Suprapubic skin (tissue), 4 donors: ENCODE measurements at places on chromosomes 4 and X.

DNA sequence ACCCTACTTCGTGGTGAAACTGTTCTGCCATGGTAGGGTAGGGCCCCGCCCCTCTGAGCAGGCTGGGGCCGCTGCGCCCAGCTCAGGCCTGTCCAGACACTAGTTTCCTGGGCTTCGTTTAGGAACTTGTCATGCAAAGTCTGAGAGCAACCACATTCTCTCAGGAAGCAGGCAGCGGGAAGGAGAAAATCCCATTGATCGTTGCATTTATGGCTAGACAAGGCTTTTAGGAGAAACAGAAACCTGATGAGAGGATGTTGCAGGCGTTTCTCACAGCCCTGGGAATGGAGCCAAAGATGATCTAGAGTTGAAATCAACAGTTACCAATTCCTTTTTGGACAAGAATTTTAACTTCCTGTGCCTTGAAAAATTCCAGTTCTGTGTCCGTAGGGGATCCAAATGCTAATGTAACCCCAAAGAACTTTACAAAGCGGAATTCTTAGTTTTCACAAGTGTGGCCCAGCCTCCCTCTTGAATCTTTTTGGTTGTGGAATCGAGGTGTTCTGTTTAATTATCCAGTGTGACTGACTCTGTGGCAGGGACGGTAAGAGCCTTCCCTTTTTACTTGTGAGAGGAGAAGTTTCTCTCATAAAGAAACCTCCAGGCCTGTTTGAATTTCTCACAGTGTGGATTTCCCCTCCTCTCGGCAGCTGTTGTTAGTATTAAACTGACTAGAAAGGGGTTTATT, 4.5 kb upstream of the CXCL9 start:
- no peak for DNase-seq

GRCh38 chrX:31366041-31366440, 294.2 kb upstream of the FTHL17 start:
- DNase-seq, result no peak

DNA sequence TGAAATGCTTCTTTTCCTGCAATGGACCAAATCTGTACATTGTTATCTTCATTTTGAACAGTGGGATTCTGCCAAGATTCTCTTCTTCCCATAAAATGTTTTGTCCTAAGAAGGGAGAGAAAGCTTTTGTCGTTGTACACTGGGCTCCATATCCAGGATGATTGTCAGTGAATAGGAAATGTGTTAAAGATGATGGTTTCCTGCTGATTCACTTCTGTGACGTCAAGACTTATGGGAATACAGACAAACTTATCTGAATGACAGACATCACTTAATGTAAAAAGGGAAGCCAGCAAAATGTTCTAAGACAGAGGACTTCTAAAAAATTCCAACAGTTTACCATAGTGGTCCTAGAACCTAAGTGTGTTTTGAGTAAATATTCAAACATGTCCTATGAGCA, 53.7 kb upstream of the HPF1 start:
- DNase-seq, result no peak

- DNase-seq, result peak; percentile 93
These were observed 230.2 kb upstream of the STK26 start for GRCh38 chrX:131792789-131793462.

DNA sequence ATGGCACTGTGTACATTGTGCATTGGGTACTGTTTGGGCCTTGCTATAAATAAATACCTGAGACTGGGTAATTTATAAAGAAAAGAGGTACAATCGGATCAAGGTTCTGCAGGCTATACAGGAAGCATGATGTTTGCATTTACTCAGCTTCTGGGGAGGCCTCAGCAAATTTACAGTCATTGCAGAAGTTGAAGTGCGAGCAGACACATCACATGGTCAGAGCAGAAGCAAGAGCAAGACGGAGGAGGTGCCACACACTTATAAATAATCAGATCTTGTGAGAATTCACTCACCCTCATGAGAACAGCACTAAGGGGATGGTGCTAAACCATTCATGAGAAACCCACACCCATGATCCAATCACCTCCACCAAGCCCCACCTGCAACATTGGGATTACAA, 505.0 kb downstream of the ARAP2 start:
- DNase-seq, result no peak

GRCh38 chr4:25667931-25668557, 12.4 kb downstream of the SLC34A2 start:
- no peak for DNase-seq

- no peak for DNase-seq
These were observed 66.6 kb upstream of the SORBS2 start for GRCh38 chr4:185878633-185879032.

DNA sequence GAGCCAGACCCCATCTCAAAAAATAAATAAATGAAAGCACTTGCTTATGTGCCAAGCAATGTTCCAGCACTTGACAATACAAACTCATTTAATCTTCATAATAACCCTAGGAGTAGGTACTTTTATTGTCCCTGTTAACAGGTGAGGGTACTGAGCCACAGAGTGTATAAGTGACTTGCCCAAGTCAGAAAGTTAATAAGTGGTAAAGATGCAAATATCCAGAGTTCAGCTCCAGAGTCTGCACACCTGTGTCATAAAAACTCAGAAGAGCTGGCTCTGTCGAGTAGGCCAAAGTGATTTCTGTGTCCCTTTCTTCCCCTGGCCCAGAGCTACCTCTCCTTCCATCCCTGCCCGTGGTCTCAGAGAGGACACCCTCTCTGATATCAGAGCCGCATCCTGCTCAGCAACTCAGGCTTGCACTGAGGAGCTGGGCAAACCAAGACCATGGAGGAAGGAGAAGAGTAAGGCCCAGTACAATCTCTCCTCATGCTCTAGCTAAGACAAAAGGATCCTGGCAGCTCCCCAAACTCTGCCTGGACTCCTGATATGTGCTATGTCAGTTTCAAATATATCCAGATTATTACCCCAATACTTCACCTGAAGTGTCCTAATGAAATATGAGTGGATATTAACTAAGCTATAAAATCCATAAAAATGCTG, 136.3 kb downstream of the HS6ST2 start:
- no peak for DNase-seq

- no peak for DNase-seq
These were observed 56.2 kb downstream of the CD99L2 start for GRCh38 chrX:150842198-150842685.

DNA sequence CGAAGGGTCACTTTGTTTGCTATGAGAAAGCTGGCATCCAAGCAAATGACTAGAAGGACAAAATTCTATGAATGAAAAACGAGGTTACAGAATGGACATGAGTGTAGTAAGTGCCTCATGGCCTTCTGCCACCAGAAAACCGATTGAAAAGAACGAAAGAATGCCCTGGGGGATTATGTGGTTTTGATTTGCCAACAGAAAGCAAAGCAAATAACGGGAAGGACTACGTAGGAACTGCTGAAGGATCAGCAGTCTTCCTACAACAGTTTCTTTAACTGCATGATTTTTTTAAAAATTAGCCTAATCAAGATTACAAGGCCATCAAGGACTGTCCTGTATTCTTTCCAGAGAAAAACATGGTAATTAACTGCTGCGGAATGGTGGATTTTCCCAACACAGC, 50.6 kb downstream of the NRK start:
- DNase-seq, result no peak

DNA sequence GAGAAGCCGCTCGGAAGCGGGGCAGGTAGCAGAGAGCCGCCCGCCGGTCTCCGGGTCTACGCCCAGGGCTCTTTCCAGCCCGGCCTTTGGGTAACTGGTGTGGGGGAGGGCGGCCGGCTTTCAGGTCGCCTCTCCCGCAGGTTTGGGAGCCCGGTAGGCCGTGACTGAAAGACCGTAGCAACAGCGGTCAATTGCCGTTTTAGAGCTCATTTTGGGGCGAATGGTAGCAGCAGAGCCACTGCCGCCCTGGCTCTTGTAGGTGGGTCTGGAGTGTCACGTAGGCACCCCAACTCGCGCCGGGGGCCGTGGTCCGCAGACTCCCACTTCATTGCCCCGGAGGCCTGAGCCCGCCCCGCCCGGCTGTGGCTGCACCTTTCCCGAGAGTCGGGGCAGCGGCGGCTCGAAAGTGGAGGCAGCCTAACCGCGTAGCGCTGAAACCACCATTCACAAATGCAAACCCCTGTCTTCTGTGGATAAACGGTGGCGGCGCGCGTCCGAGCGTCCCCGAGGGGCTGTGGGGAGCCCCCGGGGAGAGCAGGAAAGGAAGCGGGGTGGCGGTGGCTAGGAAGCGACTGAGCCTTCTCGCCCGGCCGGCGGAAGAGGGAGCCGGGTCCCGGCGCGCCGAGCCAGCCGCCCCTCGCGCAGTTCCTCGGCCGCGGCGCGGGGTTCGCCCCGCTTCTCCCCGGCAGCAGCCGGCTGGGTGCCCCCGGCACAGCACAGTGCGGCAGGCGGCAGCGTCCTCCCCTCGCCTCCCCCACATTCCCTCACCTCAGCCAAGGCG, 2185.1 kb upstream of the TENM3 start:
- no peak for DNase-seq

GRCh38 chr4:1903035-1903434, 31.8 kb downstream of the NSD2 start:
- DNase-seq, result no peak

DNA sequence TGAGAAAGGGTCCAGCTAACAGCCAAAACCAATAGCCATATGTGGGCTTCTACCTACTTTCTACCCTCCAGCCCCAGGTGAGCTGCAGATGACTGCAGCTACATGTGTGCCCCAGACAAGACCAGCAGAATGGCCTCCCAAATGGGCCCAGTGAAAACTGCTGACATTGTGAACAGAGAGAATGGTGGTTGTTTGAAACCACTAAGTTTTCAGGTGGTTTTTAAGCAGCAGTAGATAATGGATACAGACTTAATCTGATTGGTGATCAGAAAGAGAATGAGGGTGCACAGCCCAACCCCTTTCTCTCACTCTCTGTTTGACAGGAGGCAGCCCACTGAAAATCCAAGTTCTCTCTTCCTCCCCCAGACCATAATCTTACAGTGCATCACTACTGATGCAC, 42.5 kb upstream of the BBS12 start:
- no peak for DNase-seq

DNA sequence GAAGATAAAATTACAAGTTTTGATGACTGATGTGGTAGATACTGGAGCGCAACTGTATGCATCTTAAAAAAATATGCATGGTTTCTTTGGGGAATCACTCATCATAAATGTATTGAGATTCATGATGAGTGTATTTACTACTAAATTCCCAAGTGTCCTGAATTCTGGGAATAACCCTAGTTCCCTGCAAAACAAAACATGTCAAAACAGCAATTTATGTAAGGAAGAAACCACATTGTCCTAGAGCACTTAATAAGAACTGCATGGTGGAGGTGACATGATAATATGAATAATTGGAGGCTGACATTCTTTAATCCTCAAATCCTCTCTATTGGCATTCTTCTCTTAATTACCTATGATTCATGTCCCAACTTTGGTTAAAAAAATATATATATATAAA, 1804.7 kb downstream of the STIM2 start:
- DNase-seq, result no peak

DNA sequence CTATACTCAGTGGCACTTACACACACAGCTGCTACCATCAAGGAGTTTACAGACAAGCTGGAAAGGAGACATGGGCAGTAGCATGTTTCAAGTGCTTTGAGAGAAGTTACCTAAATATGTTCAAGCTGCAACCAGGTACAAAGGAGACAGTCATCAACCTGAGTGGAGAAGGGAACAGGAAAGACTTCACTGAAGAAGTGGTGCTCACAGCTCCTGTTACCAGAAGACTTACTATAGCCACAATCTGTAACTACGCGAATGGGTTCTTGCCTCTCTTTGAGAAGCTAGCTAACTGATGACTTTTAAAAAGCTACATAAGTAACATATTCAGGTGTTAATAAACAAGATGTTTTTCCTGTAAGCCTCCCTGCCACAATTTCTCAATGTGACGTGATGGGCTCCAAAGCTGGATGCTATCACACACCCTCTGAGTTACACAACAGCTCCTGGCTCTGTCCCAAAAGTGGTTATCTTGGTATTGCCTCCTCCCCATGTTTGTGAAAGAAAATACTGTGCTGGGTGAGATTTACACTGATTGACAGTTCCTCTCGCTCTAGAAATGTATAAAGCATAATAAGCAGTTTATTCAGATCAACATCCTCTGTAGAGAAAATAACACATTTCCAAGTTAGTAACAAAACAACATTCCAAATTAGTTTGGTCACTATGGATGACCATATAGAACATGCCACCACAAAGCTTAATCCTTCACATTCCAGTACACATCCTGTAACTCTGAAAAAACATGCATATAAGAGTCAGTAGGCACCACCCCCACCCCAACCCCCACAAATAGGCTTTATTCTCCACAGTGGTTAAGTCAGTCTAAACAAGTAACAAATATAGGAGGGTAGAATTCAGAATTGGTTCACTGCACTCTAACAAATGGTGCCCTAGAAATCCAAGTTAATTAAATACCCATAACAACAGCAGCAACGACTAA, 81.8 kb downstream of the FRYL start:
- DNase-seq, result peak; percentile 74

DNA sequence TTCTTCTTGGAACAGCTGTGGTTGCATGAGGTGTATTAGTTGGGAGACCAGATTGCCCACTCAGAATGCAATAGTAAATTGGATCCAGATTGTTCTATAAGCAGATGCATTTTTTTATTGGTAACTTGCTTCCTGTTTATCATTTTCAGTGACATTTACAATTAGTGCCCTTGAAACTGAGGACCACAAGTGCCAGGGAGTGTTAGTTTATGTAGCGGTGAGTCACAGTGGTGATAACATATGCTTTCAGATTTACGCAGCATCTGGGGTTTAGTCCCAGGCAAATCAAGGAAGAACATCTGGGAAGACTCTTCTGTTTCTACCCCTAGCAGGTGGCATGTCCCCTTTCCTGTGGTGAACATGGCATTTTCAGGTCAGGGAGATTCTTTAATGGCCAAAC, 24.1 kb downstream of the FRMPD4 start:
- no peak for DNase-seq

GRCh38 chr4:145939856-145940255, 1.2 kb upstream of the ZNF827 start:
- DNase-seq, result no peak

GRCh38 chrX:118569676-118570075, 74.1 kb downstream of the DOCK11 start:
- no peak for DNase-seq

DNA sequence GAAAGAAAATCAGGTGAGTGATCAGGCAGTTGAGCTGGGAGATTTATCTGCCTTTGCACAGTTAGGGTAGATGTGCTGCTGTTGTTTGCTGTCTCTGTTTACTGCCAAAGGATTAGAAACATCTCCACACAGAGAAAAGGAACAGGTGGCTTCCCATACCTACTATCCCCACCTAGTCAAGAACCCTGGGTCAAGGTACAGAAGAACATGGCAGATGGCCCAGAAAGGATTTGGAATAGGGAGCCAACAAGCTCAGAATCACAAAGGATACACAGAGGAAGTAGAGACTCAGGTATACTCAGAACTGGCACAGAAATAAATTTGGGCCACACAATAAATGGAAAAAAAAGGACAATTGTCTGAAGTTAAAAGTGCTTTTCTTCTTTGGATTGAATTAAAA, 64.3 kb downstream of the TIGD2 start:
- DNase-seq, result no peak
